ENCODE measurements at places on chromosomes 7 and 10.

- DNase-seq: no peak
Measured at GRCh38 chr10:34291466-34292193, 523.5 kb downstream of the PARD3 start.

GRCh38 chr7:9242636-9243035, 809.2 kb downstream of the NXPH1 start:
- DNase-seq: no peak

GRCh38 chr7:30804078-30804661, 33.0 kb downstream of the MINDY4 start:
- no peak for DNase-seq

- no peak for DNase-seq
Measured at GRCh38 chr10:127882801-127883459, 9.8 kb downstream of the CLRN3 start.

DNA sequence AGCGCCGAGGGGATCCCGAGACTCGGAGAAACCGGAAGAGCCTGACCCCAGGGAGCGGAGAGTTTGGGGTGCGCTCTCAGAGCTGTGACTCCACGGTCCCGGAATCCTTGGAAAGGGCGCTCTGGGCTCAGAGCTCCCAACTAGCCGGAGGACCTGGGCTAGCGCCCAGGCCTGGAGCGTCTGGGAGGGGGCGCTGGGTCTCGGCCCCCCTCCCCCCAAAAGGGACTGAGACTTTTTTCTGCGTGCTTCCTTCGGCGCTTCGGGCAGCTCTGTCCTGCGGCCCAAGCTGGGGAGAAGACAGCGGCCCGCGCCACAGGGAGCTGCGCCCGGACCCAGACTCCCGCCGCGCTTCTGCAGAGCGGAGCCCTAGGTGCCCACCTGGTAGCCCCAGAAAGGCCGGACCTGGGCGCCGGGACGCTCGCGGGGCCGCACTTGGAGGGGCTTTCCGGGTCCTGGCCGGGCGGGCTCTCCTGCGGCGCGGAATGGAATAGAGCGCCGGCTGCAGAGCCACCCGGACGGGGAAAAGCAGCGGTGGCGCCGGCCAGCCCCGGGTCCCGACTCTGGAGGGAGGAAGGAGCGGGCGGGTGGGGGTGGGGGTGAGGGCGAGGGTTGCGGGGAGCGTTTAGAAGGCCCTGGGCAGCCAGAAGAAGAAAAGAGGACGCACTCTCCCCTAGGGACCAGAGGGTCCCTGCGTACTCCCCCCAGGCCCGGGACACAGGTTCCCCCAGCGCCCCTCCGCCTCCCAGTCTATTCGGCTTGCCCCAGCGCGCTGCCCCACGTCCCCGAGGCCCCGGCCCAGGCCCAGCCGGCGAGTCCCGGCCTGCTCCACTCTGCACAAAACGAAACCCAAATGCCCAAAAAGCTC, 4.7 kb downstream of the ZNF503 start:
- DNase-seq: no peak

All from thoracic aorta (tissue), 2 donors.